Natural killer cell treated with Interleukin-12 subunit alpha and Interleukin-12 subunit beta and Interleukin-15 and Interleukin-18, amount 100 ng/mL, for 72 hours (primary cell): ENCODE measurements at places on chromosomes 12 and 14. TPM values are rescaled to one million over a fixed set of nuclear protein-coding genes. Genes with fewer than 3 reads are reported as not detected.

DNA sequence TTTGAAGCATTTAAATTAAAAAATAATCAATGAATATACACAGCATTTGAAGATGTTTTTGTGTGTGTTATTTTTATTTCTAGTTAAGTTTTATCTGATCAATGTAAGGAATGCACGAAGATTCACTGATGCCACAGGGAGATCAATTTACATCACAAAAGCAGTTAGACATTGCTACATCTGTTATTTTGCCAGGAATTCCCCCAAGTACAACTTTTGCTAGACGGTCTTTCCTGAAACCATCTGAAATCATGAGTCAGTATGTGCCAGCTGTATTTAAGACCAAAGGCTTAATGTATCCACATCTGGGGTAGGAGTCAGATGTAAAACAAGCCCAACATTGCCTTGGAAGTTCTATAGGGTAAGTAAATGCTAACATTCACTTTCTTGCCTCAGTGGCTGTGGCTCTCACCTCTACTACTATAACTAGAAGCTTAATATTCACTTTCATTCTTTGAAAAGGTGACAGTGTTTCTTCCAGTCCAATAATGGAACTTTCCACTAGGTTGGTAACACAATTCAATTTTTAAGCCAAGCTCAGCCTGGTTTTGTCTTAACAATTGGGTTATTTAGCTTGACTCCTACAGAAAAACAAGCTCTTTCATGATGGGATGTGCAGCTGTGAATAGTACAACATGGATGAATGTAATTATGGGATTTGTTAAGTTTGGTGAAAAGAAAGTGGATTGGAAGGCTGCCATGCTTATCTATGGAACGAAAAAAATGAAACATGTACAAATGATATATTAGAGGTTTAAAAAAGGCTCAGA is 385.4 kb upstream of the TMEM132C start:
- no peak for DNase-seq

DNA sequence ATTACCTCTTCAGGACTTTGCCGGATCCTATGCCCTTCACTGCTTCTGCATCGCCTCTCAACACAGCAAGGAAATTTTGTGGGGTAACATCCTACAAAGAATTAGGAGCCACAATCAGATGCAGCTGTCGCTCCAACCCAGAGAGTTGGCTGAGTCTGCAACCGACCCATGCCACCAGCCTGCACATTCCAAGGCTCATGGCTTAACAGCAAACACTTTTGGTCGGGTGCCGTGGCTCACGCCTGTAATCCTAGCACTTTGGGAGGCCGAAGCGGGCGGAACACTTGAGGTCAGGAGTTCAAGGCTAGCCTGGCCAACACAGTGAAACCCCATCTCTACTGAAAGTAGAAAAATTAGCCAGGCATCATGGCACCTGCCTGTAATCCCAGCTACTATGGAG is 32.3 kb downstream of the LGMN start:
- DNase-seq, result no peak

DNA sequence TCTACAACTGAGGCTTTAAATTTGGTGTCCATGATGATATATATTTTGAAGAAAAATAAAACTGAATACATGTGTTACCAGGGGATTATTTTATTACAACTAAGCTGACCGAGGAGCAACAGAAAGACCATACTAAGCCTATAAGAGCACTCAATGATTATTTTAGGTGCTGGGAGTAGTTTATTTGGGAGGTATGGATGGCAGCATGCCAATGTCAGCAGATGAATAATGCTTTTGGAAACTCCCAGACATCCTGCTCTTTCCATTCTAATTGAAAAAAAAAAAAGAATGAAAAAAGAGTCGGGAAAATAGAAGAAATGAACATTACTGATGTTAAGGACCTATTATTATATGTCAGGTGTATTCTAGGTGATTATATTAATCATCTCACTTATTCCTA is 441.2 kb downstream of the BTG1 start:
- DNase-seq, result no peak

GRCh38 chr12:110906083-110906482 is 14.3 kb downstream of the MYL2 start:
- DNase-seq, result no peak

DNA sequence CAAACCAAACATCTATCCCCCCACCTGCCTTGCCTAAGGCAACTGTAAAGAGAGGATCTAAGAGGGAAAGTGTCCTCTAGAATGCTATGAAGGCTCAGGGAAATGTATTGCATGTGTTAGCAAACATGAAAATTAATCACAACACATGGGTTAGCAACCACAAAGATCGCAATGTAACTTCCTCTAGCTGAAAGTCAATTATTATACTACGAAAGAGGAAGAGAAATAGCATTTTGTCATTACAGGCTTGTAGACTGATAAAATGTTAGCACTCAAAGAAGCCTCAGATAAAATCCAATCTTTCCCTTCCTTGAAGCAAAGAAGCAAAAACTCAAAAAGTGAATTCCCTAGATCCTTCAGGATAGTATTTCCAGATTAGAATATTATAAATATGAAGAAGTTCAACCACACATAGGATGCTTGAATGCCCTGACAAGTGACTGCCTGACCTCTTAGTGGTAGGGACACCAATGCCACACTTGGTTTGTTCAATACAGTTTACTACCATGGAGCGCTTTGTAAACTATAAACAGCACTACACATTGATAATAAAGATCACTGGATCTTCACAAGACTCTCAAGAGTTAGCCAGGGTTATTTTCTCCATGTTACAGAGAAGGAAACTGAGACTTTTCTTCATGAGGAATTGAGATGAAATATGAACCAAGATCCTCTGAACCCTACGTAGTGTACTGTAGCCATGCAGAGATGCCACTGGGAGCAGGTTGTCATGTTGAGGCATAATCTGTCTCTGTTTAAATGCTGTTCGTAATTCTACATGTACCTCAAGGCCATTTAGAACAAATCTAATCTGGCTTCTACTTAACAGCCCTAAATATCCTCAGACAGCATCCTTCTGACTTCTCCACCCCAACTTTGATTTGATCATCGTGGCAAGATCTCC is 100.7 kb downstream of the ITPR2 start:
- no peak for DNase-seq

The KRT85 gene
- not detected for total RNA-seq

- DNase-seq, result no peak
These were observed 532 bp downstream of the NOC4L start for GRCh38 chr12:132144810-132145168.

DNA sequence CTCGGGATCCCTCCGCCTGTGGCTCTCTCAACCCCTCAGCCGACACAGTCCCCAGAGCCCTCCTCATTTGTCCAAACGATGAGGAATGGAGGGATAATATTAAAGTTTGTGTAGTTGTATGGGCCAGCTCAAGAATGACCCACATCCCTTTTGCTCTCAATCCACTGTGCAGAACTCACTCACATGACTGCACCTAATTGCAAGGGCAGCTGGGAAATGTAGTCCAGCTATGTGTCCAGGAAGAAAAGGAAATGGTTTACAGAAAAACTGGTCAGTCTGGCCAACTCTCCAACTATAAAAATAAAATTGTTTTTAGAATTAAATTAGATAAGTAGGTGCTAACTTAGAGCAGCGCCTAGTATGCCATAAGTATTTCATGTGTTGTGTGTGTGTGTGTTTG is 66.6 kb downstream of the GALNT8 start:
- no peak for DNase-seq

DNA sequence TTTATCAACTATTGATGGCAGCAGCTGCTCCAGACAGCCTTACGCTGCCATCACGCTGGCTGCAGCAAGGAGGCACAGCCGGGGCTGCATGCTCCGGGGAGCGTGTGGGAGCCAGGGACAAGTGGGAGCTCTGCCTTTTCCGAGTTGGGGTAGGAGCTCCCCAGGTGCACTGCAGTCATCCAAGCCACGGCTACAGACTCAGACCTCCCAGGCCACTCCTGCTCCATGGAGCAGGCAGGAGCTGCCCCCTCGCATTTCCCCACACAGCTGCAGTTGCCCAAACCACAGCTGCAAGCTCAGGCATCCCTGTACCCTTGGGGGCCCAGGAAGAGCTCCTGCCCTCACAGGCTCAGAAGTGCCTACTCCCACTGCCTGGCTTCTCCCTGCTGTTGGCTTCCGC is 184.7 kb downstream of the CPNE8 start:
- no peak for DNase-seq

- DNase-seq, result no peak
These were observed 67.7 kb downstream of the STAB2 start for GRCh38 chr12:103654816-103655215.

The PLEKHD1 gene
- 0.14 TPM for total RNA-seq

The MYF5 gene
- not detected for total RNA-seq

DNA sequence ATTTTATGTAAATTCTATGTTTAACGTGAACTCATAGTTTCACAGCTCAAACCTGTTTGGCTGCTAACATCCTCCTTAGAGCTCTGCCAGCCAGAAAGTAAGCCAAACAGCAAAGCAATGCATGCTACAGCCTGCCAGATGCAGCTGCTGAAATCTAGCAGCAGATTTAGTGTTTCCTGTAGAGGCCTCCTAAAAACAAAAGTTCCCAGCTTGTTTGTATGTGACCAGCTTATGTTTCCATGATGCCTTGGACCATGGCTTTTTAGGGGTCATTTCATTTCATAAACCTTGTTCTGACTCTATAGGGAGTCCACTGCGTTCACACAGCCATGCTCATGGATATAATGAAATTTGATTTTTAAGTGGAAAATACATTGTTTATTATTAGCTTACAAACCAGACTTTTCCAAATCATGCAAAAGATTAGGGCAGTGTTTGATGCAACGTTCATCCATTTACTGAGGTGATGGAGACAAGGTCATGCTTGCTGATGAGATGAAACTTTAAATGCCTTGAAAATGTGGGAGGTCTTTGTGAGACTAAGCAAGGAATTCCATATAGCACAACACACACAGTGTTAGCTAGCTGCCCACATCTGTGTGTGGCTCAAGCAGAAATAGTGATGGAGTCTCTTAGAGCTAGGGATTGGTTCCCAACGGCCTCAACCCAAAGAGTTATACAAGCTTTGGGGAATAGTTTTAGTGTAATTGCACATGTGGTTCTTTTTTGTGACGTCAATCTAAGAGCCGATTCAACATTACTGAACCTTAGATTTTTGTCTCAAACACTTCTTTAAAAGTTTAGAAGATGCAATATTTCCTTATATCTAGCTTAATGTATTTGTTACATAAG is 157.5 kb upstream of the LRIG3 start:
- DNase-seq, result no peak

DNA sequence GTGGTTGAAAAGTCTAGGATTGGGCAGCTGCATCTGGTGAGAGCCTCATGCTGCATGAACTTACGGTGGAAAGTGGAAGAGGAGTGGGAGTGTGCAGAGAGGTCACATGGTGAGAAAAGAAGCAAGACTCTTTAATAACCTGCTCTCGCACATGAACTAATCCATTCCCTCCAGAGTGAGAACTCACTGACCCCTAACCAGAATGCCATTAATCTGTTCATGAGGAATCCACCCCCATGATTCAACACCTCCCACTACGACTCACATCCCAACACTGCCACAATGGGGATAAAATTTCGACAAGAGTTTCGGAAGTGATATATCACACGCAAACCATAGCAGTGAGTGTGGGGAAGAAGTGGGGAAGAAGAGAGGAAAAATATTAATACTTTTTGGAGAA is 377.4 kb downstream of the NAV3 start:
- DNase-seq, result no peak

- DNase-seq, result no peak
These were observed 7.1 kb upstream of the CPNE6 start for GRCh38 chr14:24064091-24064795.

GRCh38 chr12:102167821-102168604 is 29.6 kb downstream of the PMCH start:
- DNase-seq, result no peak

DNA sequence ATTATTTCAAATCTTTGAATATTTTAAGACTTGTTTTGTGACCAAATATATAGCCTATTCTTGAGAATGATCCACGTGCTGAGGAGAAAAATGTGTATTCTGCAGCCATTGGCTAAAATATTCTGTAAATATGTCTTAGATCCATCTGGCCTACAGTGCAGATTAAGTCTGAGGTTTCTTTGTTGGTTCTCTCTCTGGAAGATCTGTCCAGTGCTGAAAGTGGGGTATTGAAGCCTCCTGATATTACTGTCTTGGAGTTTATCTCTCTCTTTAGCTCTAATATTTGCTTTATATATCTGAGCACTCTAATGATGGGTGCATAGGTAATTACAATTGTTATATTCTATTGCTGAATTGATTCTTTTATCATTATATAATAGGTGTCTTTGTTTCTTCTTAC is 617.4 kb upstream of the LRFN5 start:
- DNase-seq, result no peak

The LHX5 gene
- not detected for total RNA-seq

DNA sequence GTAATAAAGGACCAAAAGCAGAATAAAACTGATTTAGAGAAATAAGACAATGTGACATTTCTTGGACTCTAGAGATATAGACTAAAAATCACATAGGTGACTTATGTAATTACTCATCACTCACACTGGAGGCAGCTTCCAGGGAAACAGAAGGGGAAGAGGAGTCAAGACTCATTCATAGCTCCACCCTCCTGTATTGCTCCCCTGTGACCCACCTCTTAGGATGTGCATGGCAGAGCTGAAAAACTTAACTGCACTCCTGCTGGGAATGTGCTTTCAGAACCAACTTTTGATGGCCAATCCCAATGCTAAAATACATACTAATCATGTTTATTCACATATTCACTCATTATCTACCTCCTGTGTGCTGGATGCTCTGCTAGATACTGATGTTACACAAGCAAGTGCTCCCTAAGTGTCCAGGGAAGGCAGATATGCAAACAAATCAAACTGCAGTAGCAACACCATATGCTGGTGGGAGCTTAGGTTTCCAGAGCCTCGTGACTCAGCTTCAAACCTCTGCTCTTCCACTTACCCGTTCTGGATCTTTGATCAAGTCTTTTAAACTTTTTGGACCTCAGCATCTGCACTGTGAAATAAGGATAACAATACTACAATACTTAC is 316.1 kb downstream of the GALC start:
- no peak for DNase-seq

DNA sequence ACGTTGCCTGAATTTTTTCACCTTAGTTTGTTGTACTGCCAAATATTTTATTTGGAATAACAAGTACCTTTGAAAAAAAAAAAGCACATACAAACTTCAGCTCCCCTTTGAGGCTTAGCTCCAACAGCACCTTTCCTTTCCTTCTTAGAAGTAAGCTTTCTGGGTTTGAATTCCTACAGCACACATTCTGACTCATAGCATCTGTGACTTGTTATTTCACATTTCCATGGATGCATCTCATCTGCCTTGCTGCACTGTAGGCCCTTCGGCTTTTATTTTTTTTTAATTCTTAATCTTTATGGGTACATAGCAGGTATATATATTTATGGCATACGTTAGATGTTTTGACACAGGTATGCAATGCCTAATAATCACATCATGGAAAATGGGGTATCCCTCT is 7.2 kb downstream of the LGALS3 start:
- no peak for DNase-seq

DNA sequence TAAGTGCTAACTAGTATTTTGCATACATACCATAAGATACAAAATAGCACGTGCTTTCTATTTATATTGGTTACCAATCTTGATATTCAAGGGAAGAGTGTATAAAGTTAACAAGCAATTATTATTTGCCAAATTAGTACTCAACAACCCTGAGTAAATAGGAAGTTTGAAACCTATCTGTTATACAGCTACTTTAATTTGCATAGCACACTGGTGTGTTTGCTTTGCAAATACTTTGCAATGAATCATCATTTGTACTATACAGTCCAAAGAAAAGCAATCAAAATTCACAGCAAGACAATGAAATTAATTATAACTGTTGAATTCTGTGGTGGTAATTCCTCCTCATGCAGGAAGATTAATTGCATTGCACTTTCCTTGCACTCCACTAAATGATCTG is 469.1 kb downstream of the PRKD1 start:
- no peak for DNase-seq

The INF2 gene
- 44.9 TPM for total RNA-seq

GRCh38 chr14:59510966-59511365 is 26.6 kb downstream of the JKAMP start:
- no peak for DNase-seq

The RHOJ gene
- not detected for total RNA-seq
